ENCODE measurements at places on chromosomes 6 and 20. TPM values are rescaled to one million over a fixed set of nuclear protein-coding genes. Genes with fewer than 3 reads are reported as not detected.
A peak's percentile ranks its signal among the peaks of the same experiment; 100 is the strongest.

DNA sequence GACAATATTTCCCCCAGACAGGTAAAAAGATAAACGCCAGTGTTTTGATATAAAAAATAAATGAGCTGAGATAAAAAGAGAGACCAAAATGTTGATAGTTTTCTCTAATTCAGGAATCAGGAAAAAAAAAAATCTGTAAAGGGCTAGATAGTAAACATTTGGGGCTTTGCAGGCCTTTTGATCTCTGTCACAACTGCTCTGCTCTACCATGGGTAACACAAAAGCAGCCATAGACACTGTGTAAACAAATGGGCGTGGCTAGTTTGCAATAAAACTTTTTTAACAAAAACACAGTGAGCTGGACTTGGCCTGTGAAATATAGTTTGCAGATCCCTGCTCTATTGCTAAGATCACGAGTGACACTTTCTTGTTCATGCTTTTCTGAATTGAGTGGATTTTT lies 219.1 kb upstream of the STXBP5 start:
- no peaks in the 10 kb centered on the region for H3K36me3 ChIP-seq
- H3K4me1 ChIP-seq, result peaks cover 15% of the 10 kb centered on the region
- no peak overlapping the region for H3K27ac ChIP-seq
- H3K27me3 ChIP-seq, result no peaks in the 10 kb centered on the region
- H3K4me3 ChIP-seq, result no peak overlapping the region
- peak; percentile 26 for DNase-seq

The ZFP57 gene
- polyA plus RNA-seq, result not detected

The ARFGEF3 gene
- 0.06 TPM for polyA plus RNA-seq

GRCh38 chr6:90383196-90383822 lies 86.7 kb upstream of the BACH2 start:
- no peak for DNase-seq
- H3K4me1 ChIP-seq, result no peaks in the 10 kb centered on the region
- no peak overlapping the region for H3K4me3 ChIP-seq
- no peak overlapping the region for H3K27ac ChIP-seq

GRCh38 chr6:116586276-116586675 lies 15.0 kb downstream of the RWDD1 start:
- DNase-seq, result no peak
- no peak overlapping the region for H3K27ac ChIP-seq
- H3K4me1 ChIP-seq, result no peaks in the 10 kb centered on the region
- no peak overlapping the region for H3K4me3 ChIP-seq
- no peaks in the 10 kb centered on the region for H3K27me3 ChIP-seq

The HLA-DQB2 gene
- polyA plus RNA-seq, result not detected

GRCh38 chr20:23334111-23334510 lies 16.5 kb upstream of the NXT1 start:
- no peaks in the 10 kb centered on the region for H3K36me3 ChIP-seq
- H3K4me1 ChIP-seq, result no peaks in the 10 kb centered on the region
- DNase-seq, result no peak
